ENCODE measurements at places on chromosomes 7 and 10. TPM values are rescaled to one million over a fixed set of nuclear protein-coding genes. Genes with fewer than 3 reads are reported as not detected.

Gene KCNIP2
- 0.34 TPM for total RNA-seq

Gene AKR1C4
- not detected for total RNA-seq

Gene DGKB
- total RNA-seq, result not detected

Gene CCDC186
- 34.9 TPM for total RNA-seq

Gene KIAA1549
- 2.2 TPM for total RNA-seq

Gene ITPRID1
- total RNA-seq, result not detected

Gene LEP
- 0.28 TPM for total RNA-seq

Gene ANXA8L1
- total RNA-seq, result 362 TPM

Gene ASIC3
- 0.34 TPM for total RNA-seq

Gene CACNA2D1
- 6.2 TPM for total RNA-seq

Gene GPR158
- total RNA-seq, result not detected

Gene NDUFB2
- total RNA-seq, result 52.1 TPM

Gene TMEM225B
- total RNA-seq, result 1.4 TPM

Gene C7orf33
- not detected for total RNA-seq

Gene CAV1
- 483 TPM for total RNA-seq

Gene GLI3
- 1.7 TPM for total RNA-seq

Gene PNLIPRP1
- total RNA-seq, result not detected

Gene ITPRIP
- total RNA-seq, result 79.2 TPM

Gene CLCN1
- not detected for total RNA-seq

Gene DRGX
- total RNA-seq, result not detected

Gene GPR15LG
- 1.2 TPM for total RNA-seq

Gene GLCCI1
- total RNA-seq, result 7.1 TPM

Gene TCF7L2
- 3.1 TPM for total RNA-seq

Gene ZMYND11
- total RNA-seq, result 53.0 TPM

Gene CUTC
- total RNA-seq, result 20.2 TPM

Gene ANK3
- total RNA-seq, result 40.4 TPM

Gene AGMO
- not detected for total RNA-seq

Gene TEX36
- not detected for total RNA-seq

Gene OR6V1
- not detected for total RNA-seq

Gene HTR7
- 23.2 TPM for total RNA-seq

Gene ANXA8
- 267 TPM for total RNA-seq
